ENCODE measurements at places on chromosomes 16 and 17.
A peak's percentile ranks its signal among the peaks of the same experiment; 100 is the strongest.

DNA sequence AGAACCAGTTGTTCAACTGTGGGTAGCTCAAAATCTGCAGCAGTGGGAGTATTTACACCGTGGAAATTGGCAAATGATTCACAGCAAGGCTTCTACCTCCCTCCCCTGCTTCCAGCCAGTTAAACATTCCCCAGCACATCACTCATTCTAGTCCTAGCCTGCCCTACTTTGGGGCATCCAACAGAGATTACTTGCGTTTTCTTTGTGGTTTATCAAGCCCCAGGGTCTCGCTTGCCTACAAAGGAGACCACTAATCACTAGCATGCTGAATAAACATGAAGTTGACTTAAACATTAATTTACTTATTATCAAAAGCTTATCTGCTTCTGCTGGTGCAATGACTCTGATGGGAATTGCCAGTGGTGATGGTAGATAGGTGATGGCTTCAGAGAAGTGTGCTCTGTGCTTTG lies 94.5 kb downstream of the MARF1 start:
- H3K4me1 ChIP-seq: no peaks in the 10 kb centered on the region
- no peaks in the 10 kb centered on the region for H3K36me3 ChIP-seq
- H3K4me3 ChIP-seq: no peak overlapping the region
- DNase-seq: no peak

- H3K27me3 ChIP-seq: no peaks in the 10 kb centered on the region
- peaks cover 33% of the 10 kb centered on the region for H3K4me1 ChIP-seq
- no peak for DNase-seq
- no peak overlapping the region for H3K27ac ChIP-seq
- no peaks in the 10 kb centered on the region for H3K36me3 ChIP-seq
- peak overlapping the region; percentile 24 for H3K4me3 ChIP-seq
Observed at GRCh38 chr17:41547921-41548843, 20.1 kb upstream of the KRT19 start.

- peaks cover 5% of the 10 kb centered on the region for H3K4me1 ChIP-seq
- DNase-seq: peak; percentile 41
- peaks cover 40% of the 10 kb centered on the region for H3K36me3 ChIP-seq
- H3K27me3 ChIP-seq: no peaks in the 10 kb centered on the region
- peak overlapping the region; percentile 72 for H3K27ac ChIP-seq
Observed at GRCh38 chr16:30924076-30924912, 922 bp downstream of the FBXL19 start.

DNA sequence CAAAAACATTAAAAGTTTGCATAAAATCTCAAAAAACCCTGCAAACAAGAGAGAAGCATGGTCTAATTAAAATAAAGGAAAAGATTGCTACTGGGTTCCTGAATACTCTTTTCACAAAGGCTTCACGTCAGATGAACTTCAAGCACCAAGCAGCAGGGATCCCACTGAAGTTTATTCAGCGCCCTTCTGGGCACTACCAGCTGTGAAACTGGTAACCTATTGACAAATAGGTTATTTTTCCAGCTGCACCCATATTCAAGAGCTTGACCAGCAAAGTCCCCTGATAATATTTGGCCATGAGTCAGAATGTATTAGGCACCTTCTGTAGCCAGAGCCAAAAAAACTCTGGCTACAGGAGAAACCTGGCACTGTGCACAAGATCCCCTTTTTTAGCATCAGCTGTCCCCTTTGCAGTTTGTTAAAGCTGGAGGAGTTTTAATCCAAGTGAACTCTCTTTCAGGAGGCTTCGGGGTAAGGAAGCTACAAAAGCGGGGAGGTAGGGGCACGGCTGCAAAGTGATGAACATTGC lies 60.3 kb downstream of the GRIN2A start:
- no peak for DNase-seq
- no peaks in the 10 kb centered on the region for H3K27me3 ChIP-seq
- no peaks in the 10 kb centered on the region for H3K36me3 ChIP-seq
- H3K4me3 ChIP-seq: no peak overlapping the region

DNA sequence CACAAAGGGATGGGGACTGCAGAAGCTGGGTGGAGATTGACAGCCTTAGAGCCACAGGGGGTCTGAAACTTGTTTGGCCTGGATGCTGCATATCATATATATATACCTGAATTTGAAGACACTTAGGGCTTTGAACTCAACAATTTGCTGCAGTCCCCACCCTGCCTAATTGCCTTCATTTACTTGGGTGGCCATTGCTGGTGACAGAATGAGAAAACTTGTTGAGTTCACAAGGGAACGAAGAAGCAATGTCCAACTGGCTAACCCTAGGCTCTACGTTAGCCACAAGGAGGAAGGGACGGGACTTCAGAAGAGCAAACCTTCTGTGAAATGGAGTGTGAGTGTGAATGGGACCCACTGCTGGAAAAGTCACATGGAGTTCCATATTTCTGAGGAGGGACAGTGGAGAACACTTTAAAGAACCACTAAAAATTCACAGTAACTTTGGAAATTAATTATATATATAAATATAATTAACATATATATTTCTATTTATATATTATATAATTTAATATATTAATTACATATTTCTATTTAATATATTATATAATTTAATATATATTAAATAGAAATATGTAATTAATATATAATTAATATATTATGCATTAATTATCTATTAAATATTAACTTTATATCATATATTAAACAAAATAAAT lies 215.3 kb upstream of the SOX9 start:
- H3K4me3 ChIP-seq: no peak overlapping the region
- H3K36me3 ChIP-seq: no peaks in the 10 kb centered on the region
- H3K27me3 ChIP-seq: no peaks in the 10 kb centered on the region
- H3K27ac ChIP-seq: no peak overlapping the region
- no peak for DNase-seq

GRCh38 chr17:45164734-45165269 lies 3.1 kb downstream of the HEXIM2 start:
- H3K4me1 ChIP-seq: no peaks in the 10 kb centered on the region
- no peak overlapping the region for H3K4me3 ChIP-seq

GRCh38 chr16:69105501-69106361 lies at the start of gene HAS3:
HAS3 (plus strand) TSS chr16:69105653; CDS start chr16:69109396, 3,743 bp downstream.
- peaks cover 2% of the 10 kb centered on the region for H3K27me3 ChIP-seq
- peak within 1 kb of the TSS; percentile 32 for H3K27ac ChIP-seq
- no peaks in the 10 kb centered on the region for H3K36me3 ChIP-seq
- peaks cover 14% of the 10 kb centered on the region for H3K4me1 ChIP-seq
- peak within 1 kb of the TSS; percentile 37 for H3K4me3 ChIP-seq

DNA sequence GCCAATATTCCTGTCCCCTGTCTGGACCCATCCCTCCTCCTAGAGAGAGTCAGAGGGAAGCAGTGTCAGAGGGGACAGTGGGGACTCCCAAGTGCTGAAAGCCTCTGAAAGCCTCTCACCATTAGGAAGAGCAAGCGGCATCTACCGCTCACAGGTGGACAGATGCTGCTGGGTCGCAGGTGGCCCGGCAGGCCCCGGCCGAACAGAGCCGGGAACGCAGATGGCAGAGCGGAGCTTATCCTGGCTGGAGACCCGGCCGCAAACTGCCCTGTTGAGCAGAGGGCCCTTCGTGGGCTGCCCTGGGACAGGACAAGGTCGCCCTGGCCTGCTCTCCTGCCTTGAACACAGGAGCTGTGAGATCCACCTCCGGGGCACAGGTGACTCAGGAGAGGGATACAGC lies 23.0 kb upstream of the NAT9 start:
- no peaks in the 10 kb centered on the region for H3K4me1 ChIP-seq
- DNase-seq: no peak
- peaks cover 84% of the 10 kb centered on the region for H3K36me3 ChIP-seq

Data from small intestine (tissue), 16 donors.